ENCODE measurements at places on chromosomes 7 and 10.

GRCh38 chr7:133345690-133346421 lies 93.0 kb downstream of the EXOC4 start:
- no peak for DNase-seq

DNA sequence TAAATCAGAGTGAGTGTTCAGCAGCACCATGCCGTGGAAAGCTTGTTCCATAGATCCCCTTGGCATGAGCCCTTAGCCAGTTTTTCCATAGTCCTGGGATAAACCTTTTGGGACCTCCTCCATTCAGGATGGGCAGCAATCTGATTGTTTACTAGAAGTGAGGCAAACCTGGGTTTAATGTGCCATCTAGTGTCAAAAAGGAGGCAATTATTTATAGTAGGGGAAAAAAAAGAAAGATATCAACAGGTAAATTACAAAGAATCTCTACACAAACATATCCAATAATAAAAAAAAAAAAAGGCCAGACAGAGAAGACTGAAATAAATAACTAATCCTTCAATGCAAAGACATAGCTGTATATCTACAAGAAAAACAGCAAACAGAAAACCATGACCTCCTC lies 229.0 kb upstream of the STK17A start:
- no peak for DNase-seq

- no peak for DNase-seq
Measured at GRCh38 chr7:131081308-131081707, 246.4 kb upstream of the MKLN1 start.

- no peak for DNase-seq
Measured at GRCh38 chr7:33804140-33804660, 101.1 kb upstream of the BMPER start.

GRCh38 chr7:141568227-141568626 lies 17.0 kb downstream of the AGK start:
- no peak for DNase-seq

DNA sequence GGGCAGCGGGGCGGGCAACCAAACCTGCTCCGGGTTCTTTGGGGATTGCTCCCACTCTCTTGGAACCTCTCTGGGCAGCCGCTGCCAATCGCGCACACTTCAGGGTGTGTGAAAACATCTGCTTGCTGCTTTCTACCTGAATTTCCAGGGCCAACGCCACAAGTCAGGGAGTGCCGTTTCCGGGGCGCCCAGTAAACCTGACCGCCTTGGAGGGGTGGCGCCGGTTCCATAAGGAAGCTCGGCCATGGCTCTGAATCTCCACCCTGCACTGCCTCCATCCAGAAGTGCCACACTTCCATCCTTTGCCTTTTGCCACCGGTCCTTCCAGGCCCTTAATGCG lies 679 bp upstream of the AFAP1L2 start:
- peak; percentile 49 for DNase-seq

DNA sequence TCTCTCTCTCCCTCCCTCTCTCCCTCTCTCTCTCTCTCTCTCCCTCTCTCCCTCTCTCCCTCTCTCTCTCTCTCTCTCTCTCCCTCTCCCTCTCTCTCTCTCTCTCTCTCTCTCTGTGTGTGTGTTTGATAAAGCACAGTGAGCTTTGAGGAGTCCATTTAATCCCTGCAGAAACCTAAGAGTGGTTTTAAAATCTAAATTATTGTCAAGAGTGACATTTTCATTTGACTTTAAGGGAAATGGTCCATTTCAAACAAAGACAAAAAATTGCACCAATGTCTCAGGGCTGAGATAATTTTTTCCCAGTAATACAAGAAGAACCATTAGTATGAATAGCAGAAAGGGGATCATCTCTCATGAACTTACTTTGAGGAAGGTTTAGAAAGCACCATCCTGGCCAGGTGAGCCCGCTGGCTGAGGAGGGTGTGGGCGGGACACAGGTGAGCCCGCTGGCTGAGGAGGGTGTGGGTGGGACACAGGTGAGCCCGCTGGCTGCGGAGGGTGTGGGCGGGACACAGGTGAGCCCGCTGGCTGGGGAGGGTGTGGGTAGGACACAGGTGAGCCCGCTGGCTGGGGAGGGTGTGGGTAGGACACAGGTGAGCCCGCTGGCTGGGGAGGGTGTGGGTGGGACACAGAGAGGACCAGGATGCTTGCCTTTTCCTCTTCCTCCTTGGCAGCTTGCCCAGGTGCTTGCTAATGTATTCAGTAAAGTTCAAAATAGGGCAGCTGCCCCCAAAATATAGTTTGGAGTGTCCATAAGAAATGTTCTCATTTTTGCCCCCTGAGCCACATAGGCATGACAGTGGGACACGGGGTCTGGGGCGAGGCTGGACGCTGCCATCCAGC lies 125.0 kb downstream of the DNAJB6 start:
- DNase-seq = no peak

DNA sequence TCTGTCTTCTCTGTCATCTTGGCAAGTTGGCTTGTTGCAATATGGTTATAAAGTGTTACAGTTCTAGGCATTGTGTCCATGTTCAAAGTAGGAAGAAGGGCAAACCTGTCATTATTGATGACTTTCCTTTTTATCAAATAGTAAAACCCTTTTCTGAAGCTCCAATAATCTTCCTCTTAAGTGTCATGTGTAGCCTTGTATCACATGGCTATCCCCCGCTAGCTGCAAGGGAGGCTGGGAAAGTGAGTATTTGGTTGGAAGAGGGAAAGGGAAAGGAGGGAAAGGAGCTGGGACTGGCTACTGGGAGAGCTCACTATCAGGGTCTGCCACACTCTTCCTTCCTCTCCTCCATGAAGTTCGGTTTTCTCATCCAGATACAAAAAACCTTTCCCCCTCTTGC lies 45.2 kb upstream of the FAM180A start:
- no peak for DNase-seq

GRCh38 chr7:105932835-105933477 lies 30.1 kb upstream of the CDHR3 start:
- peak; percentile 5 for DNase-seq

DNA sequence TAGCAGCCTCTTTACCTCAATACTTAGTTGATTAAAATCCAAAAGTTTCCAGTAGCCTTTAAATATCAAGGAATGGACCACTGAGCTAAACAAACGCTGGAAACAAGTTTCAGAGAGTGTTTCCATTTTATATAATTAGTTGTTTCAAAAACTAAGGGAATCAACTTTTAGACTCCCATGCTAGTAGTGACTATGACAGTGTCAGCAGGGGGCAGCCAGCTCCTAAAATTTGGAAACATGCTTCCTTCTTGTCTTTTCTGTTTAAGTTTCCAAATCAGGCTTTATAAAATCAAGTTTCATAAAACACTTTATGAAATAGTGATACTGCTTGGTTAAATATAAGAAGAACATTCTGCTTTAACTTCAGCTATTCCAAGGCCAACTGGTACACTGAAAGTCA lies 138.2 kb upstream of the TMEM229A start:
- DNase-seq = peak; percentile 6

DNA sequence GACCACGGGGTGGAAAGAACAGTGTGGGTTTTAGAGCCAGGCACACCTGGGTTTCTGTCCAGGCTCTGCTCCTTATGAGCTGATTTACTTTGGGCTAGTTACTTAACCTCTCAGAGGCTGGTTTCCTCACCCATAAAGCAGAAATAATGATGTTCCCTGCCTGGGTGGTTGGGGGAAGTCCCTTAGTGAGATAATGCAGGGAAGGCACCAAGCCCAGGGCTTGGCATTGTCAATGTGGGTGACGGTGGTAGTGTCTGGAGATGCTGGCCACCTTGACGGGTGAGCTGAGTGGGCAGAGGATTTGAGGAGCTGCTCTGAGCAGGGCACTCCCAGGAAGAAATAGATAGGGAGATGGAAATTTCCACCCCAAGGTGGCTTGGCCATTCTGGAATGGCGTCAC lies 65.2 kb downstream of the SH2D4B start:
- DNase-seq = no peak

GRCh38 chr7:95026421-95027072 lies 119.2 kb downstream of the PPP1R9A start:
- DNase-seq = no peak

GRCh38 chr7:90238583-90238982 lies 6.4 kb upstream of the CFAP69 start:
- no peak for DNase-seq

- DNase-seq = no peak
Measured at GRCh38 chr10:26509307-26509706, 71.2 kb downstream of the APBB1IP start.

- no peak for DNase-seq
Measured at GRCh38 chr7:50856806-50857205, 74.1 kb upstream of the GRB10 start.

- DNase-seq = no peak
Measured at GRCh38 chr10:20006169-20006870, 190.1 kb downstream of the PLXDC2 start.

DNA sequence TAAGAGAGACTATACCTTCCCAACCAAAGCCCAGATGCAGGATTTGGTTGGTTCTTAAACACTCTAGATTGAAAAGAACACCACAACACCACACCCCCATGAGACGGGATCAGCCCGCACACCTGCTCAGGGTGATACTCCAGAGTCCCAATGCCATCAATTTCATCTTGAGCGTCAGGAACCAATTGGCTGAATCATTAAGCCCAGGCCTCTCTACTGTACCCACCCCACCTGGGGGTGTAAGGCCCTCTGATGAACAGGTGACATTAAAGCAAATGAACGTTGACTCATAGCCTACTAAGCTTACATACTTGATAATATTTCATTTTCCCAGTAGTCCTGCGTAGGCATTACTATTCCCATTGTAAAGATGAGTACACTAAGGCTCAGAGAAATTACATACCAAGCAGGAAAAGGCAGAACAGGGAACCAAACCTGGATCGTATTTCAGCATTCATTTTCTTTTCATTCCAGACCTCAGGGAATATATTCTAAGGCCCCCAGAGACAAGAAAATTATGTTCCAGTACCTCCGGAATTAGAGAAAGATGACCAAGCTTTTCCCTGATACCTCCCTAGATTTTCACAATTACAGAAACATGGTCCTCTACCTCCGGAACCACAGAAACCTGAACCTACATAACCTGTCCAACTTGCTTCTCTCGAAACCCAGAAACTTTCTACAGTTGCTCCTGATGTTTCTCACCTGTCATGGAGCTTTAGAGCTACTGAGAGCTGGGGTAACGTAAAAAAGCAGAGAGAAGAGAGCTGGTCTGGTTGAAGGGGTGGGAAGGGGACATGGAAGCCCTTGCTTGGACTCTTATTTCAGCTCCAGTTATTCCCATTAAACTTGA lies 43.1 kb upstream of the KDM7A start:
- no peak for DNase-seq

DNA sequence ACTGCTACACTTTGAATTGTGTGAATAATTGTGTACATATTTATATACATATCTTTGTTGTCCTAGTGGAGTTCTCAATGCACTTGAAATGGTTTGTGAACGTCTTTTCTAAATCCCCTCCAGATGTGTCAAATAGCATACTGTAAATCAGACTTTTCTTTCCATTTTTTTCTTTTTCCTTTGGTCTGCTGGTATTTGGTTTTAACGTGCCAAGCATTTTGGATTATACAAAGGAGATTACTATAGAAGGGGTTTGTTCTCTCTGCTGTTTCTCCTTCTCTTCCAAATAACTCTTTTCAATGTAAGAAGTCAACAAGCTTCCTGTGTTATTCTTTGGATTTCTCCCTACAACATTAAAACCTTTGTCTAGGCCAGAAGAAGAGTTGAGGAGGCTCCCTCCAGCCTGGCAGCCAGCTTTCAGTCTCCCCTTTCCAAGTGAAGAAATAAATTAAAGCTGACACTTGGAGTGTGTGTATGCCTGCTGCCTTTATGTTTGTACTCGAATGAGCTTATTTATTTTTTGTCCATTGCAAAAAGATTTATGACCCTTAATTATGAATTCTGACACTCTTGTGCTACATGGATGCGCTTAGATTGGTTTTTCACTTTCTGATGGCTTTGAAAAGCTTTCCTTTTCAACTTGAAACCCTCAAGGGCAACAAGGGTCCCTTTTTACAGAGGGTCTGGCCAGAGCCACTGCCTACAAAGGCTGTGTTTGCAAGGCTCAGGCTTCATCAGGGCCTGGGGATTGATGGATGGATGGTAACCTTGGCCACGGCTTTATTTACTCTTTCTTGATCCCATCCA lies 107.8 kb downstream of the RAB18 start:
- no peak for DNase-seq

GRCh38 chr7:40887099-40887498 lies 752.3 kb downstream of the SUGCT start:
- peak; percentile 15 for DNase-seq

- DNase-seq = no peak
Measured at GRCh38 chr10:74012480-74012879, 14.6 kb downstream of the VCL start.

DNA sequence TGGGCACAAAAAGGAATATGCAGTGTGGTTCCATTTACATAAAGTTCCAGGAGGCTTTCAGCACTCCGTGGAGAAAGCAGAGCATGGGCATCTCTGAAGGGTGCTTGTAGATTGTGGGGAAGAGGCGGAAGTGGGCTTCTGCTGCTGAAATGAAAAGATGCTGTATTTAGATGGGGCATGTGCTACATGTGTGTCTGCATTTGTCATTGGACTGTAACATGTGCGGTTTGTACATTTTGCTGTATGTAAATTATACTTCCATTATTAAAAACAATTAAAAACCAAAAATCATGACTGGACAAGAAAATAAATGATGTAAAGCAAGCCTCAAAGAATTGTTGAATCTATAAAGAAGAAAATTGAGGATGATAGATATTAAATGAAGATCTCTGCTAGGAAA lies 334.0 kb downstream of the WDR37 start:
- DNase-seq = no peak

All from RWPE1 (cell line).